ENCODE measurements at places on chromosomes 13 and 19.

- DNase-seq = no peak
Observed at GRCh38 chr19:21092109-21092508, 10.1 kb downstream of the ZNF714 start.

DNA sequence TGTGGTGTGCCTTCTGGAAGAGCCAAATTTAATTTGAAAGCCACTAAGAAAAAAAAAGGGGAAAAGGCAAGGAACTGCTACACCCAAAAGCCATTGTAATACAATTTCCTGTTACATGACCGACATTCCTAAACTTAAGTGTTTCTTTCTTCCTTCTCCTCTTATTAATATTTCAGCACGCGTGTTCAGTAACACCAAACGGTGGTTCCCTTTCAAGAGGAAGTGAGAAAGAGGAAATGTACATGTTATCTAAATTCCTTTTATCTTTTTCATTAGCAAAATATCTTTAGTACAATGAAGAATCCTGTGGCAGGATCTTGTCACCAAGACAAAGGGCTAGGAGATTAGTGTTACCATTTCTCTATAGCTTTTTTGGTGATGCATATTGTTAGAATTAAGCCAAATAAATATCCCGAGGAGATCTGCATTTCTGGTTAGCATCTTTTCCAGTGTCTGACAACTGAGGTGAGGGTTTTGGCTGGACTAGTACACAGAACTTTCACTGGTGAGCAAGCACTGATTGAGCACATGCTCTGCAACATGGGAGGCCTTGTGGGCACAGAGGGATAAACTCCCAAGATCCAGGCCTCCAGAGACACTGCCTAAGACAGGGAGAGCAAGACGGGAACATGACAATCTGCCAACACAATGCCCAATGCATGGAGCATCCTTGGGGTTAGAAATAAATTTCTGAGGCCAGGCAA lies 22.1 kb downstream of the LATS2 start:
- DNase-seq = no peak

- no peak for DNase-seq
Observed at GRCh38 chr13:99366075-99366987, 59.1 kb upstream of the GPR183 start.

GRCh38 chr13:81683521-81683920 lies 1342.6 kb upstream of the SPRY2 start:
- DNase-seq = no peak

- DNase-seq = peak; percentile 62
Observed at GRCh38 chr19:50663482-50663790, 14.2 kb downstream of the C19orf81 start.

- DNase-seq = no peak
Observed at GRCh38 chr13:110801044-110801443, 87.5 kb downstream of the ING1 start.

DNA sequence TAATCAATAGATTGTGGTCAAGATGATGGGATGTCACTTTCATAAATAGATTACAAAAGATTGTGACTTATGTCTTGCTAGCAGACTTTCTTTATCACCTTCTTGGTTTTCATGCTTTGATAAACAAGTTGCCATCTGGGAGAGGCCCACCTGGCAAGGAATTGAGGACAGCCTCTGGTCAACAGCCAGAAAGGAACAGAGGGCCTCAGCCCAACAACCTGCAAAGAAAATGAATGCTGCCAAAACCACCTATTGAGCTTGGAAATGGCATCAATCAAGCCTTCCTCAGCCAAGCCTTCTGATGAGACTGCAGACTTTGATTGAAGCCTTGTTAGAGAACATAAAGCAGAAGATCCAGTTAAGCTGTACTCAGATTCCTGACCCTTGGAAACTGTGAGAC lies 288.6 kb downstream of the SPRY2 start:
- no peak for DNase-seq

DNA sequence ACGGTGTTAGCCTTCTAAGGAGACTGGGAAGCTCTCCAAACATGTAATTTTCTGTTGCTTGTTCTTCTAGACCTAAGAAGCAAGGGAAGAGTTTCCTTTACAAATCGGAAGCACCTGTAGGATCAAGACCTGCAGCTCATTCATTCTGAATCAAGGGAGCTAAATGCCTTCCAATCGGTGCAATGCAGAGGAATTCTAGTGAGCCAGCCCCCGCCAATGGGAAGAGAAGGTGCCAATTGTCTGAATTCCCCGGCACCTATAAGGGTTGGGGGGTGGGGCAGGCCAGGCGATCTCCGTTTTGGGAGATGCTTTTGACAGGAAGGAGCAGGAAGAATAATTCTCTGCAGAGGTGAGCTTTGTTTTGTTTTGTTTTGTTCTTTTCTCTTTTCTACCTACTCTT lies 7.1 kb upstream of the NLRP13 start:
- DNase-seq = no peak

All from NCI-H2227 treated with DMSO at 0.1 percent for 48 hours (cell line).